ENCODE measurements at places on chromosomes 12 and 14.

DNA sequence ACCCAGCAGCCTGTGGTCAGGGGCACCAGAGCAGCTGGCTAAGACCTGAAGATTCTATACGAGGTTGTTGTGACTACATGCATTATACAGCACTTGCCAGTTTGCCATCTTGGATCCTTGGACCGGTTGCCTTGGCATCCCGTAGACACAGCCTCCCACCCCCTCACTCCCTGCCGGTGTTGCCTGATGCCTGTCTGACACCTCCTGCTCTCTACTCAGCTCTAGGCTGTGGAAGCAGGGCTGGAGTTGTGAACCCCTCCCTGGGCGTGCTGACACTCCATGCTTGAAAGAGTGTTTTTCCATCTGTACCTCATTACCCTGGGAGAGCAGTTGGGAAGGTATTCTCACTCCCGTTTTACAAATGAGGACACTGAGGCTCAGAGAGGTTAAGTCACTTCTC, 2.5 kb downstream of the CHGA start:
- ATAC-seq: no peak

DNA sequence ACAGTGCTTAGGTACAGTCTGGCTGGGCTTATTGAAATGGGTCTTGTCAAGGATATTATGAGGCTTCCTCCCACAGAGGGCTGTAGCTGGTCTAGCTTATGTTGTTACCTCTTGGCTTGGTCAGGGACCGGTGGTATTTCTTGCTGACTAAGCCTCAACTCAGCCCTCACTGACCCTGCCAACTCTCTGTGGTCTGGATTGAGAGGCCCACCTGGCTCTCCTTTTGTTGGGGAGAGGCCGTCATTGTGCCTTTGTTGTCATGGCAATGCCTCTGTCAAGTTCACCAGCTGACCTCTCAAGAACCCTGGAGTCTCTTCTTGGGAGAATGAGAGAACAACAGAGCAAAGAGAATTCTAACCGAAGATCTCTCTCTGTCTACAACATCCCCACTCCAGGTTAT, 245.6 kb upstream of the NPAS3 start:
- ATAC-seq: peak; percentile 94

- ATAC-seq: no peak
These were observed 51.4 kb upstream of the FBXO33 start for GRCh38 chr14:39483682-39484081.

GRCh38 chr14:24609655-24610344, at the start of gene GZMH:
TSS of gene GZMH (minus strand) at chr14:24609685. CDS start at chr14:24609613, 72 bp downstream.
- no peak for ATAC-seq

- ATAC-seq: no peak
These were observed 37.4 kb upstream of the HIGD1C start for GRCh38 chr12:50914872-50915484.

DNA sequence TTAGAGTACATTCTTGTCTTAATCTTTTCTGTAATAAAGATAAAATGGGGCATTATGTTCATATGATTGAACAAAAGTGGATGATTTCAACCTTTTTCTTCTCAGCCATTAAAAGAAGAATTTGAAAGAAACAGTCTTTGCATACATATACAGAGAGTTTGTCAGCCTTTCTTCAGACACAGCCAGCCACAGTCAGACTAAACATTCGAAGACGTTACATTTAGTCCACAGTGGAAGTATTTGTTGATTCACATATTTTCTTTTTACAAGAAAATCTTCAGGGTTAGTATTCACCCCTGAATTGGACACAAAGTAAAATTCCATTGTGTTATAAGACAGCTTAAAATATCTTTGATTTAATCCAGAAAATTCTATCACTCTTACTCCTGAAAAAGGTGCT, 36.2 kb downstream of the ETV6 start:
- no peak for ATAC-seq

DNA sequence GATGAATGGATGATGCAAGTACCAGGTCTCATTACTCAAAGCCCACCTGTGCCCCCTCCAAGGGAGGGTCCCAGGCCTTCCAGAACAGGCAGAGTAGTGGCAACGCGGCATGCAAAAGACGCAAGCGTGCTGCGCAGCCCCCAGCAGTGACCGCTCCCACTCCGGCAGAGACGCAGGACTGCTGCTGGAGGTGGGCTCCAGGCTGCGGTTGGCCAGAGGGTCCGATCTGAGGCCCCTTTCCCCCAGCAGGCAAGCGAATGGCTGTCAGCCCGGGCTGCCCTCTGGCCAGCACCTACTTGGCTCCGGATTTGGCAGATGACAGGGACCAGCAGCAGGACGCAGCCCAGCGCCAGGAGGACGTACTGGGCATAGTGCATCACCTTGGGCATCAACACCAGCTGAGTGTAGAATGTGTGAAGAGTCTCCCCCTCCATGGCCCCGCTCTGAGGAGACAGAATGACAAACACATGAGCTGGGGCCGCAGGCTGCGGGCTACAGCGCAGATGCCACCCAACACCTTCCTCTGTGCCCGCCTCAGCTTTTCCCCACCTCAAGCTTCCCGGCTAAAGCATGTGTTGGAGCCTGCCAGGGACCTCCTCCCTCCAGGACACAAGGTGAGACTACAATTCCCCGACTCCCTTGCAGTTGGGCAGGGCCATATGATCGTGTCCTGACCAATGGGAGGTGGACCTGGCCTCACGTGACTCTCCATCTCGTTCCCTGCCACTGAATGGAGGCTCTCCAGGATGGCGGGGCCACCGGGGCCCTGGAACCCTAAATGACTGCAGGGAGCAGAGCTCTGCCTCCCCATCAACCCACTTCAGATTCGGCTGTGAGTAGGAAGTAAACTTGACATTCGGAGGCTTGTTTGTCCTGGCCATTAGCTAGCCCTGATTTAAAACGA, 77.4 kb downstream of the SCARB1 start:
- ATAC-seq: peak; percentile 47

GRCh38 chr12:44875417-44875953, 630 bp downstream of the NELL2 start:
- ATAC-seq: no peak

GRCh38 chr12:48979602-48980388, 1.7 kb downstream of the WNT1 start:
- ATAC-seq: no peak

DNA sequence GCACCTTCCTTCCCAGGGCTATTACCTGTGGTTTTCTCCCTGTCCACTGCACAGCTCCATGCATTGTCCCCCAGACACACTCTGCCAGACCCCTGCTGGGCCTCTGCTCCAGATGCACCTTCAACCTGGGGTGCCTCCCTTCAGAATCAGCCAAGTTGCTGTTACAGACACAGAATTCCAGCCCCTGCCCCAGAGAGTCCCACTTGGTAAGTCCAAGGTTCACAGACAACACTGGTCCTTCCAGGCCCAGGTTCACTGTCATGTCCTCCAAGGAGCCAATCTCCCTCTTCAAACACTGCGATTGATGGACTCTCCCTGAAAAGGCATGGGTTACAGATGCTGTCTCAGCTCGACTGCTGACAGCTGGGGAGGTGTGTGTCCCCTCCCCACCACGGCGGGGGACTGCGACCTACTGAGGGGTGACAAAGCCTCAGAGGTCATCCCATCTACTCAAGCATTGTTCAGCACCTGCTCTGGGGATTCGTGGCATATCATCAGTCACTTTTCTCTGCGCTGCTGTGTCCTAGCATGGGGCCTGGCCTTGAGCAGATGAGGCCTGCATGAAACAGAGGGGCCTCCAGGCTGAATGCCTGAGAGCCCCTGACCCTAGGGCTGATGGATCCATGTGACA, 24.3 kb downstream of the CALM1 start:
- no peak for ATAC-seq

- no peak for ATAC-seq
These were observed 237.3 kb downstream of the RGS6 start for GRCh38 chr14:72169521-72169920.

DNA sequence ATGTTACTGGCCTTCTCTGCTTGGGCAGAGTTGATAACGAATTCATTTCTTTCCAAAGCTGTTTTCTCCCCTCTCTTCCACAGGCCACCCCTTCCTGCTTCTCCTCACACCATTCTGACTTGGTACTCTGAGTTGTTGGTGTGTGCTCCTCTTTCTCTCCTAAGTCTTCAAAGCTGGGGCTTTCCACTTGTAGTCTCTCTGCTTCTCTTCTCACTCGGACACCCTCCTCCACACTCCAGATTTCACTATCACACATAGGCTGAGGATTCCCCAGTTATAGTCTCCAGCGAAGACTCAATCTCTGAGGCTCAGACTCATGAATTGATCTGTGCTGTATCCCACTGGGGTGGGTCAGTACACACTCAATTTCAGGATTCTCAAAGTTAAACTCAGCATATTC, 201.0 kb downstream of the SSPN start:
- ATAC-seq: no peak

- no peak for ATAC-seq
These were observed 25.6 kb upstream of the MBIP start for GRCh38 chr14:36346052-36346451.

DNA sequence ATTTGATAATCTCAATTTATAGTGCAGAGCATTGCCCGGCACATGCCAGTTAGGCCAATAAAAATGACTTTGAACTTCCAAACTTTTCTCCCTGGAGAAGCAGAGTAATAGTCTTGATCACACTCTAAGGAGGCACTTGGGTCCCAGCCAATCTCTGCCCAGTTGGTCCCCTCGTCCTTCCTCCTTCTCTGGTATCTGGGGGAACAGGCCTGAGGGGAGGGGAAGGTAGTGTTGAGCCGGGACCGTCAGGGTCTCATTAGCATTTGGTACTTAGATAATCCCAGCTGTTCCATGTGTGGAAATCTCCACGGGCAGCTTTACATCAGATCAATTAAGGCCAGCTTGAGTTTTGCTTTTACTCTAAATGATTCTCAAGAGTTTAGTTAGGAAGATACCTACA, 70.1 kb downstream of the ZNF641 start:
- ATAC-seq: no peak

- no peak for ATAC-seq
These were observed 278.5 kb downstream of the NOVA1 start for GRCh38 chr14:26319139-26319864.

DNA sequence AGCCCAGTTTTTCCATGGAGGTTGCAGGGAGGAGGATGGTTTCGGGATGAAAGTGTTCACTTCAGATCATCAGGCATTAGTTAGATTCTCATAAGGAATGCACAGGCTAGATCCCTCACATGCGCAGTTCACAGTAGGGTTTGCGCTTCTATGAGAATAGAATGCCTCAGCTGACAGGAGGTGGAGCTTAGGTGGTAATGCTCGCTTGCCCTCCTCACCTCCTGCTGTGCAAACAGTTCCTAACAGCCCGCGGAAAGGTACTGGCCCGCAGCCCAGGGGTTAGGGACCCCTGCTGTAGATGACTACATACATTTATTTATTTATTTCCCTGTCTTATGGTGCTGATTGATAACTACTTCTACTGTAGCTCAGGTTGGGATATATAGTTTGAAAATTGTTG, 93.2 kb downstream of the FBXO33 start:
- peak; percentile 39 for ATAC-seq

- no peak for ATAC-seq
These were observed 76.9 kb downstream of the PPHLN1 start for GRCh38 chr12:42402821-42403411.

DNA sequence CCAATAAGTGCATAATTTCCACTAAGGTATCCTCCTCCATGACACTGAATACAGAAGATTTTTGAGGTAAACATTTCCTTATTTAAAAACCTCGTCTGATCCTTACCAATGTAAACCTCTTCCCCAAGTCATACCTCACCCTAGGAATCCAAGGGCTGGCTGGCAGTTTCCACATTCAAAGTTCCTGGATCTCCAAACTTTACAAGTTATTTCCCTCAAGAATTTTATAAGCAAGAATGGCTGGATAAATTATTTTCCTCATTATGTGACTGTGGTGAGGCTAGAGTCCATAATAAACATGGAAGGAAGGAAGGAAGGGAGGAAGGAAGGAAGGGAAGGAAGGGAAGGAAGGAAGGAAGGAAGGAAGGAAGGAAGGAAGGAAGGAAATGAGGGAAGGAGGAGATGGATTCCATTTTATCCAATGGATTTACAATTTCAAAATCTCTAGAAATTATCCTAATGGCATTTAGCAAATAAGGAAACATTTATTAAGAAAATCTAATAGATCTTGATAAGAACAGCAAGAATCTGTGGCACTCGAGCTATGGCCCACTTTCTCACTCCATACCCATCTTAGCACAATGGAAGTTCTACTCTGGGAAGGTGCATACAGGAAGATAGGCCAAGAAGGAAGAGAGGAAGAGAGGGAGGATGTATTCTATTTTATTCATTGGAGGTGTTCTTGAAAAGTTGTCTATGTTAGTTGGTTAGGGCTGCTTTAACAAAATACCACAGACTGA, 477.8 kb upstream of the TMPO start:
- ATAC-seq: no peak

GRCh38 chr12:612886-613285, 50.4 kb downstream of the NINJ2 start:
- ATAC-seq: no peak

GRCh38 chr12:25264114-25264513, 13.4 kb upstream of the KRAS start:
- no peak for ATAC-seq

- ATAC-seq: no peak
These were observed 225.8 kb downstream of the EMP1 start for GRCh38 chr12:13422291-13422690.

- ATAC-seq: no peak
These were observed 605.5 kb upstream of the USP15 start for GRCh38 chr12:61654698-61655097.

DNA sequence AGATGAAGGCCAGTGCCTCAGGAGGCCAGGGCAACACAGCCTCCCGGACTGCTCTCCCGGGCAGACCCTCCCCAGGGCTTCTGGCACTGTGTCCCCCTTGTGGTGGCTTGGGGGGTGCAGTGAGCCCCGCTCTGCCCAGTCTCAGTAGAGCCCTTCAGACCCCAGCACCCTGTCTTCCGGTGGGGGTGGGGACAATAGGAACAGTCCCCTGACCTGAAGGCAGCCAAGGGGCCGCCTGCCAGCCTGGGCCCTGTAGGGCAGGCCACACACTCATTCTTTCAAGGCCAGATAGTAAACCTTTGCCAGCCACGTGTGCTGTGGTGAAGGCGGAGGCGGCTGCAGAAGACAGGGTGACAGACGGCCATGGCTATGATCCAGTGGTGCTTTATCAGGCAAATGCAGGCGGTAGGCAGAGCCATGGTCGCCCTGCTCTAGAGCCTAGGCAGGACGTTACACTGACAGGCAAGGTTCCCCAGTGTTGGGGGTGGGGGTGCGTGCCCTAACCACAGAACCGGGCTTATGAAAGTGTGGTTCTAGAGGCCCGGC, 15.0 kb downstream of the ZFYVE21 start:
- ATAC-seq: no peak

- ATAC-seq: peak; percentile 70
These were observed 193.9 kb downstream of the PHLDA1 start for GRCh38 chr12:75837700-75838099.

Measured in motor neuron (in vitro differentiated cells).